ENCODE measurements at places on chromosomes 2 and 18.
A peak's percentile ranks its signal among the peaks of the same experiment; 100 is the strongest.

GRCh38 chr2:179377296-179377695 lies 112.7 kb upstream of the SESTD1 start:
- no peak for DNase-seq

GRCh38 chr18:23302511-23302850 lies 150.6 kb upstream of the RIOK3 start:
- no peak for DNase-seq

DNA sequence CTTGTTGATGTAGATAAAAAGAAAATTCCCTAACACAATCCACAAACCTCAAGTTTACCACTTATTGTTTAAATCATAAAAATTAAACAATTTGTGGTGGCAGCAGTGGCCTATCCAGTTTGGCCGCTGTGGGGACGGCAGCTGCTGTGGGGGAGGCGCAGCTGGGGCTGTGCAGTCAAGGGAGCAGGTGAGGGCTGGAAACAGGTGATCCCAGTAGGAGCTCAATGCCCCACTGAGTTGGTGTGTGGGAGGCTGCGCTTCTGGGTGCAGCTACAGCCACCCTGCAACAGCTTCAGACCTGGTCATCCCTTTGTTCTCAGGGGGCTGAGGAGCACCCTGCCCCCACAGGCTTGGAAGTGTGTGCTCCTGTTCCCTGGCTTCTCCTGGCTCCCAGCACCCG lies 266.0 kb upstream of the FSIP2 start:
- no peak for DNase-seq

DNA sequence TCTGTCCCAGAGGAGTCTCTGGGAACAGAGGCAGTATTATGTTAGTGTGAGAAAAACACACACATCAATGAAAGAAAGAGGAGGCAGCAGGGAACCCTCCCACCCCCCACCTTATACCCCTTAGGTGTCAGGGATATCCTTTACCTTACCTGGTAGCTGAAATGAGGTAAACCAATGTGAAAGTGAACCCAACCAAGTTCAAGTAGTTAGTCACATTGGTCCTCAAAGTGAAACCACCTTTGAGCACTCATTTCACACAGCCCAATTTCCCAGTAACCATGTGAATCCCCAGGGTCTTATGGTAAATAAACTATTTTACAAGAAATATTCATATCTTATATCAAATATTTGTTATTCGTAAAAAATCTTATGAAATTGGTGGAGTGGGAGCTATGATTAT lies 377.8 kb downstream of the LRATD1 start:
- DNase-seq: no peak

- DNase-seq: no peak
Measured at GRCh38 chr2:40666398-40666797, 214.5 kb upstream of the SLC8A1 start.

- no peak for DNase-seq
Measured at GRCh38 chr2:74567881-74568280, 13.4 kb downstream of the DOK1 start.

- DNase-seq: no peak
Measured at GRCh38 chr2:37871456-37872191, 53.5 kb upstream of the RMDN2 start.

- no peak for DNase-seq
Measured at GRCh38 chr2:127893494-127893893, 7.7 kb upstream of the AMMECR1L start.

DNA sequence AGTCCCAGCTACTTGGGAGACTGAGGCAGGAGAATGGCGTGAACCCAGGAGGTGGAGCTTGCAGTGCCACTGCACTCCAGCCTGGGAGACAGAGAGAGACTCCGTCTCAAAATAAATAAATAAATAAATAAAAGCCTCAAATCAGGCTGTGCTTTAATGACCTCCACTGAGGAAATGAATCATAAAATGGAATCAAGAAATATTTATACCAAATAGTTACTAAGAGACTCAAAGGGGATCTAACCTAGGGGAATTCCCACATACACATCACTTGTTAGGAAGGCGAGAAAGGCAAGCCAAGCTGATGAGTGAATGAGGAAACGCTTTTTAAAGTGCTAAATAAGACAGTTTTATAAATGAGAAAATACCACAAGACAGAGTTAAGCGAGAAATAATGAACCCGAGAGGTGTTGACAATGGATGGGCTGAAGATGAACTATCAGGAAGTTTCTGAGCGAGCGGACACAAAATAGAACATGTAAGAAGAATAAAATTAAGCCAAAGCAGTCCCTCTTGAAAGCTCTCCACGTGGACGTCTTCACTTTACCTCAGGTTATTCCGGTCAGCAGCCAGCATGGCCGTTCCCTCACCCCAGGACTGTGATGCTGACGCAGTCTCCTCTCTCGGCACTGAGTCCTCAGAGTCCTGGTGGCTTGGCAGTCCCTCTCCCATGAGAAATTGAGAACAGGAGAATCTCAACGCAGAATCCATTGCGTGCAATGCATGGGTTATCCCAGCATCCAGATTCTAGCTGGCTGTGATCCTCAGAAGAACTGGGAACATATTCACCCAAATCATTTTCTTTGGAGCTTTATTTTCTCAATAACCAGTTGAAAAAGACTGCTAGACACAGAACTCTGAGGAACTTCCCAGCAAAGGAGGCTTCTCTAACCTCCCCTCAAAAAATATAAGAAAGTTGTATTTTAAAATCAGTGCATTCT lies 22.3 kb downstream of the PXDN start:
- DNase-seq: no peak

DNA sequence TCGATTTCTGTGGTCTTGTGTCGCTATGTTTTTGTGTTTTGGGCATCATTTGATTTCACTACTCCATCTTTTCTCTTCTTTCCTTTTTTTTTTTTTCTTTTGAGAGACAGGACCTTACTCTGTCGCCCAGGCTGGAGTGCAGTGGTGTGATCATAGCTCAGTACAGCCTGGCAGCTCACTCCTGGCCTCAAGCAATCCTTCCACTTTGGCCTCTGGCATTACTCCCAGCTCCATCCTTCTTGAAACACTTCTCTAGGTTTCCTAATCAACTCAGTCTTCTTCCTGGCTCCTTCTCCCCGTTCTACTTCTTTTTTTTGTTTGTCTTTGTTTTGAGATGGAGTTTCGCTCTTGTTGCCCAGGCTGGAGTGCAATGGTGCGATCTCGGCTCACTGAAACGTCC lies 26.5 kb downstream of the TCF23 start:
- no peak for DNase-seq

DNA sequence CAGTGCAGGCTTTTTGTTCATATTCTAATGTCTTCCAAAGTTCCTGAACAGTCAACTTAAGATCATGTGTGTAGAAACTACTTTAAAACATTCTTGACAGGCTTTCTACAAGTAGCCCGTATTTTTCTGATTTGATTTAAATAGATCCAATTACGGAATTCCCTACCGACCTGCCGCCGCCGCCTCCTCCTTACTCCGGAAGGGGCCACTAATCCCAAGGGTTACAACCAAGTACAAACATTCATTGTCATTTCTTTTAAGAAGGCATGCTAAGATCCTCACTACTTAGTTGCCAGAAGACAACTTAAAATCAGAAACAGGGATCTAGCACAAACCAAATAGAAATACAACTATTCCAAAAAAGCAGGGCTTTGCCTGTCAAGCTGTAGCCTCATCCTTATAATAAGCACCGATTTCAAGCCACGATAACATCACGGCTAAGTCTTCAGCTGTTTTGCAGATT lies 784 bp downstream of the WDR33 start:
- no peak for DNase-seq

- no peak for DNase-seq
Measured at GRCh38 chr2:14872779-14873325, 240.3 kb downstream of the LRATD1 start.

GRCh38 chr18:72107647-72108383 lies 436.3 kb downstream of the CBLN2 start:
- no peak for DNase-seq

DNA sequence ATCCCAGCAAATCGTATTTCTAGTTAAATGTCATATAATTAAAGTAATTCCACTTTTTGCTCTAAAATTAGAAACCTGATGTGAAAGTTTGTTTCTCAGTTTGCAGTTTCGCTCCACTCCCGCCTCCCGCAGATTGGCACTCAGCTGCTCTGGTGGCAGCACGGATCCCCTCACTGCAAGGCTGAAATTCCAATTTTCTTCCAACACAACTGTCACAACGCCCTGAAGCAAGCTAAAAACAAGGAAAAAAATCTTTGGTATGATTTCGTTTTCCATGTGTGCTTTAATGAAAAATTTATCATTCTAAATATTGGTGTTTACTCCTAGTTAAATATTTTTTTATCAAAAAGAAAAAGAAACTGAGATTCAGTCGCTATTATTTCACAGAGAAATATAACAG lies 38.5 kb downstream of the FTCDNL1 start:
- no peak for DNase-seq

DNA sequence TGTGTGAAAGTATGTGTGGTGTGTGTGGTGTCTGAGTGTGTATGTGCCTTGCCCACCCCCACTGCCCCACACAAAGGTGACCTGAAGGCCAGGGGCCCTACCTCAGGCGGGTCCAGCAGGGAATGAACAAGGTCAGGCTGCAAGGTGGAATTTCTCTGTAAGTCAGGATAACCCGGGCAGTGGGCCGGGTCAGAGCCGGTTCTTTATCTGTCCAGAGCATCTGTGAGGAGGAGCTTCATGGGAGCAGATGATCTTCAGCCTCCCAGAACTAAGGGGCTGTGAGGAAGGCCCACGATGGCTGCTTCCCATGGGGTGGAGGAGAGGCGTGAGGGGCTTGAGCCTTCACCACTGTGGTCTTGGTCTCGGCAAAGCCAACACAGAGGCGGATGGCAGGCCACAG lies 150.3 kb downstream of the TFCP2L1 start:
- DNase-seq: no peak

GRCh38 chr2:191539068-191539467 lies 138.9 kb upstream of the NABP1 start:
- peak; percentile 18 for DNase-seq

- peak; percentile 15 for DNase-seq
Measured at GRCh38 chr2:178700922-178701342, 106.3 kb downstream of the TTN start.

GRCh38 chr2:207320381-207321159 lies 154.8 kb upstream of the KLF7 start:
- no peak for DNase-seq

GRCh38 chr2:96262306-96262705 lies 3.5 kb downstream of the TMEM127 start:
- DNase-seq: no peak

DNA sequence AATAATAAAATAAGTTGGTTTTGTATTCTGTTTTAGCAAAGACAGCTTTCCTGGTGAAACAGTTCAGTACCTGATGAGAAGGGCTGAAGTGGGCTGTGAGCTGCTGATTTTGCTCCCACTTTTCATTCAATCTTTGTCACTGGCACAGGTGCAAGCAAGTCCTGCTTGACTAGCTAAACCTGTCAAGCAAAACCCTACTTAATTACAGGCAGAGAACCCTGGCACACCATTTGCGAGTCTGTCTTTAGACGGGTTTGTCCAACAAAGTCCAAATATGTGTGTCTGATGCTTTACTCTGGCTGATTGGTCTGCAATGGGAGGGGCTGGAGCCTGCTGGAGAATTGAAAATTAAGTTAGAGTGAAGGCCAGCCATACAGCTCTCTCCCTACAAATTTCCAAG lies 267.2 kb downstream of the EPHA4 start:
- no peak for DNase-seq

DNA sequence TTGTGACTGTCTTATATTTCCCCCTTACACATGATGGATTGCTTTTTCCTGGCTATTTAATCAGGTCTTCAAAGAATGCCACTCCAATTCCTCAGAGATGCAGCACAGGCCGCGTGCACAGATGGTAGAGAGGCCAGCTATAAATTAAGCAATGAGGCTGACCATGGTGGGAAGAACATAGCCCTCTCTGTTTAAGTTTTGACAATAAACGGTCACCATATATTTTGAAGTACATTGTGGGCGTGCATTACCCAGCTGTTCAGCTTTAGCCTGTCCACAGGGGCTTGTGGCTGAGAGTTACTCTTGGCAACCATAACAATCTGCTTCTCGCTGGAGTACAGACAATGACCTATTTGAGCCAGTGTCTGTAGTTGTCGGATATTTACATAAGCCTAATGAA lies 730.8 kb downstream of the DCC start:
- DNase-seq: no peak

DNA sequence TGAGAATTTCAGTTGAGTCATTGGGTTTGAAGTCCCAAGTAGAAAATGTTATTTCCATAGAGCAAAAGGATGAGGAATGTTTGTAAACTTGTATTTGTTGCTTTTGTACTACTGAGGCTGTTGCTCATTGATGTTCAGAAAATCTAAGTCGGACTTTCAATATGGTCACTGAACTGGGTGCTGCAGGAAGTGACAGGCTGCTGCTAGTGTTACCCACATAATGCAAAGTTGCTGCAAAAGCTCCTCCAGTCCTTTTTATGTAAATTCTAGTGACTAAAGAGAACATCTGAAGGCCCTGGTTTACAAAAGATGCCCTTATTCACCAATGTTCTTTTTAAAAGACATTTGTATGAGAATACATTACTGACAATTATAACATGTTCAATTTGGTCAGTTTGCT lies 131.1 kb upstream of the FAM98A start:
- DNase-seq: no peak

DNA sequence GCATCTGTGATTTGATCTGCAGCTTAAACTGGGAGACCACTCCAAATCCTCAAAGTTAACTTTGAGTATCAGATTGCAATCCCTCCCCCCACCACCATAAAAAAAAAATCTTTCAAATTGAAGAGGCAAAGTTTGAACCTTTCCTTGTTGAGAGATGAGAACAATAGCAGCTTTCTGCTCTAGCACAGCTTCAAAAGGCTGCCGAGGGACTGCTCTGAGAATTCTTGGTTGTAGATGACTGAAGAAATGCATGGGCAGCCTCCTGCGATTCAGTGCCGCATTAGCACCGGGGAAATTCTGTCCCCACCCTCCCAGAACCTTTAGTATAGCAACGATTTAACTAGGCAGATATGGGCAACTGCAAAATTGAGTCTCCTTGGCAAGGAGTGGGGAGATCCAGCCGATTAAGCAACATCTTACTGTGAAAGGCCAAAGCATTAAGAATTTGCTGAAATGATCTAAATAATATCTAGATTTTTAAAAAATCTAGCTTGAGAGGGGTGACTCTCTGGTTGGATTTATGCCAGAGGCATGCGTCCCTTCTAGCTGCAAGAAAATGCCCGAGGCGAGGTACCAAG lies 3.9 kb upstream of the SP5 start:
- no peak for DNase-seq

DNA sequence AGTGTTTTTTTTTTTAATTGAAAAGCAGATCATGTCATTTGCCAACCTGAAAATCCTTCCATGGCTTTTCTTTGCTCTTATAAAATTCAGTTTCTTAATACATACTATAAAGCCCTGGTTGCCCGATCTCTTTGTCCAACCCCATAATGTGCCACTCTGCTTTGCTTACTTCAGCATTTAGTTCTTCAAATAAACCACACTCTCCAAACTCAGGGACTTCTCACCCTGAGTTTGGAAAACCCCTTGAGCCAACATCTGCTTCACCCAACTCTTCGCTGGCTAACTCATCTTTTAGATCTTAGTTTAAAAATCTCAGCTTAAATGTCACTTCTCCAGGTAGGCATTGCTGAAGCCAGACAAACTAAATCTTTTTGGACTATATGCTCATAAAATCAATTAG lies 1.3 kb upstream of the STAT1 start:
- no peak for DNase-seq

- no peak for DNase-seq
Measured at GRCh38 chr2:54290356-54291025, 34.5 kb upstream of the TSPYL6 start.

Data from HCT116 (cell line).